Activated naive CD4-positive, alpha-beta T cell treated with anti-CD3 and anti-CD28 coated beads, Interleukin-2, amount 50 U/mL, for 72 hours (primary cell): ENCODE measurements at places on chromosomes 13 and 19. TPM values are rescaled to one million over a fixed set of nuclear protein-coding genes. Genes with fewer than 3 reads are reported as not detected.

DNA sequence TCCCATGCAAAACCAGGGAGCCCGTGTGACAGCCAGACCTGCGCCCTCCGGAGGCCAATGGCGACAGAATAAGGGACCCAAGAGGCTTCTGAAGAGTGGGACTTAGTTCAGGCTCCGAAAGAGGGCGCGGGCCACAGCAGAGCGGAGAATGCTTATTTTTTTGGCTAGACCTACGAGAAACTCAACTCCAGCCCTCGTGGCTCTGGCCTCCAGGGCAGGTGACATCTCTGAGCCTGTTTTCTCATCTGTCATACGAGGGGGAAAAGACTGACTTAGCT is 23.0 kb downstream of the DPP9 start:
- no peak for DNase-seq

- DNase-seq = no peak
Measured at GRCh38 chr13:32028711-32029110, 2.9 kb upstream of the FRY start.

DNA sequence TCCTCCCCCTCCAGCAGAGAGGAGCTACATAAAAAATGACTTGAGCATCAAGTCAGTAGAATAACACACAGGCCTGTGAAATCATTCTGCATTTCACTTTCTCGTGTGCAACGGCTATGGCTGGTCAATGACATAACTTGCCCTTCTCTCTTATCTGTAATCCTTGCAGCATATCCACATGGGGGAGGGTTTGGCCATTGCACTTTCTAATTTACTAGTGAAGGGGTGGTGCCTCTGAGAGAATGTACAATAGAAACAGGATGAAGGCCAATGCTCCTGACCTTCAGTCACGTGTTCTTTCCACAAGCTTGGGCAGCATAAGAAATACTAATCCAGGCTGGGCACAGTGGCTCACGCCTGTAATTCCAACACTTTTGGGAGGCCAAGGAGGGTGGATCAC is 641.0 kb upstream of the ARGLU1 start:
- no peak for DNase-seq

GRCh38 chr13:94228763-94229162 is 250.7 kb downstream of the DCT start:
- DNase-seq = no peak

DNA sequence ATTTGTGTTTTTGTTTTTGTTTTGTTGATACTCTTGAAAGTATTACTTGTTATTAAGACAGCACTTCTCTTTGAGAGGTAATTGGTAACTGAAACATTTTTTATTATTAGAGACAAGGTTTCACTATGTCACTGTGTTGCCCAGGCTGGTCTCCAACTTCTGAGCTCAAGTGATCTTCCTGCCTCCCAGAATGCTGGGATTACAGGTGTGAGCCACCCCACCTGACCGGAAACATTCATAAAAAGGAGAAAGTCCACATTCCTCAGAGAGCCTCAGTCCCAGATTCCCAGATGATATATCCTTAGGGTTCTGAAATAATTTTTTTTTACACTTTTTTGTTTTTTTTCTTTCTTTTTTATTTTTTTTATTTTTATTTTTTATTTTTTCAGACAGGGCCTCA is 2.7 kb downstream of the CARM1 start:
- DNase-seq = no peak

ANGPTL4 gene
- not detected for total RNA-seq

DNA sequence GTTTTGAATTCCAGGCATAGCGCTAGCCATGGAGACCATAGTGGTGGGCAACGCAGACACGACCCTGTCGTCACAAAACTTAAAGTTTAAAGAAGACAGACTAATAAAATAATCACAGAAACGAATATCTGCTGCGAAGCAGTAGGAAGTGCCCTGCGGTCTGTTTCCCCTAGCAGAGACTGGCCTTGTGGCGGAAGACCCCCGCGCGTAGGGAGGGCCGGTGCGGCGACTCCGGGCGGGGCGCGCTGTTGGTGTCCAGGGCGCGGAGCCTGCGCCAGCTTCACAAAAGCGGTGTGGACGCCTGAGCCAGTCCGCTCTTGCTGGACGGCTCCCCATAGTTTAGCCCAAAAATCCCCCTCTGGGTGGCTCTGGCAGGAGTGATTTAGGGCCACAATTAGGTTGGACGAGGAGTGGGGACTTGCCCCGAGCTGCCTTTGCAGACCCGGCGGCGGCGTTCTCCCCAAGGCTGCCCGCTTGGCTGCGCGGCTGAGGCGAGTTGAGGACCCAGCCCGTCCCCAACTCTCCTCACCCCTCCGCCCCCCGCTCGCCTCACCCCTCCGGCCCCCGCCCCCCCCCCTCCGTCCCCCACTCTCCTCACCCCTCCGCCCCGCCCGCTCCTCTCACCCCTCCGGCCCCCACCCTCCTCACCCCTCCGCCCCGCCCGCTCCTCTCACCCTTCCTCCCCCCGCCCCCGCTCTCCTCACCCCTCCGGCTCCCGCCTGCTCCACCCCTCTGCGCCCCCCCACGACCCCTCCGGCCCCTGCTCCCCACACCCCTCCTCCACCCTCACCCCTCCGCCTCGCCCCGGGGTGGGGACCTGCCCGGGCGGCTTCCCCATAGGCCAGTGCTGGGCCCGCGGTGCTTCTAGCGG is 14.2 kb upstream of the LATS2 start:
- DNase-seq = peak; percentile 57

DNA sequence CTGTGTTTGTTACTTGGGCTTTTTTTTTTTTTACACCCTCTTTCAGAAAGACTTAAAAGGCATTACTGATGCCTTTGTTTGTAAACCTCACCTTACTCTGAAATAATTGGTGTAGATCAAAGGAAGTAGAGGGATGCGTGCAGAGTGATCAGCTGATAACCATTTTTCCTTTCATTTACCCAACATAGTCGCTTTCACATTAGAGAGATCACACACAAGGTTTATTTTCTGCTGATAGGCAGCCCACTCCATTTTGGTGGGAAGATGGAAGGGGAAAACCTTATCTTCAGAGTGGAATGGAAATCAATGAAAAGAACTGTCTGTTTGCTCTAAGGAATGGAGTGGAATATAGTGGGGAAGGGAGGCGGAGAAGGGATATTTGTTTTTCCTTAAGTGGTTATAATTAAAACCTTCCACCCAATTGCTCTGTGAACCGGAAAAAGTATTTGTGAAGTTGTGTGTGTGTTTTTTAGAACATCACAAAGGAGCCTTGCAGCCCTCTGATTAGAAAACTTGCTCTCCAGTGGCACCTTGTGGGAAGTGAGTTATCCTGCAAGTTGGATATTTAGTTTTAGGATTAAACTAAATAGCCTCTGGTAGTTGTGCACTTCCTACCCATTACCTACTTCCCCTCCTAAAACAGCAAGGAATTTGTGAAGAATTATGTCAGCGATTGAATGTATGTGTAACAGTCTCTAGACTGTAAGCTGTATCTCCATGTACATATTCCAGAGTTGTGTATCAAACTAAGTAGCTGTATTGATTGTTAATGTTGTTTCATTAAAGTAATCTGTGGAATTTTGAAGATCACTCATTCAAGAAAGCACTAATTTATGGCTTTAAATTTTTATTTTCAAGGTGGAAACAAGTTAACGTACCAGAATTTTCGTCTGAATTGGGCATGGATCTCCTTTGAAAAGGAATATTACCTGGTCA is 76.8 kb downstream of the FREM2 start:
- DNase-seq = no peak

DNA sequence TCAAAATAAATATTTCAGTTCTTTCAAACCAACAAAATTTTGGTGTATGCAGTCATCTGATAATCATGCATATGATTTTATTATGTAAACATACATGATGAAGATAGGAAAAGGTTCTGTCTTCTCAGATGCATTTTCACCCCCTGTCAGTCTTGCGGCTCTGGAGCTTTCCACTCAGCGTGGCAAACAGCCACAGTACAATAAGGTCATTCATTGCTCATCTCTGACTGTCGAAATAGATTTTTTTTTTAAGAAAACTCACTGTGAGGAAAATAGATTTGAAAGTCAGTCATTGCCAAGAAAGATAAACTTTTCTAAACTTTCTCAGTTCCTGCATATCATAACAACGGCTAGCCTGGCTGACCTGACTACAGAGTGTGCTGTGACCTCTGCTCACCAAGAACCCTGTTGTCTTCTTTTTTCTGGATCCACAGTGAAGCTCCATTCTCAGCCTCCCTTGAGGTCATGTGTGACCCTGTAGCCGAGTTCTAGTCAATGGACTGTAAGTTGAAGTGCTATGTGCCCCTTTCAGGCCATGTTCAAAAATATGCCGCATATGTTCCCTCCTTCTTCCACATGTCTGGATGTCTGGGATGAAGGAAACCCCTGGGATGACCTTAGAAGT is 519.6 kb downstream of the KLF5 start:
- DNase-seq = no peak

ADAT3 gene
- 8.5 TPM for total RNA-seq

- DNase-seq = no peak
Measured at GRCh38 chr13:30125422-30126073, 181.8 kb downstream of the KATNAL1 start.

GRCh38 chr19:823565-824121 is 1.9 kb upstream of the PLPPR3 start:
- DNase-seq = no peak

- no peak for DNase-seq
Measured at GRCh38 chr19:49727217-49728030, 35.7 kb downstream of the TSKS start.

TMEM59L gene
- not detected for total RNA-seq

DNA sequence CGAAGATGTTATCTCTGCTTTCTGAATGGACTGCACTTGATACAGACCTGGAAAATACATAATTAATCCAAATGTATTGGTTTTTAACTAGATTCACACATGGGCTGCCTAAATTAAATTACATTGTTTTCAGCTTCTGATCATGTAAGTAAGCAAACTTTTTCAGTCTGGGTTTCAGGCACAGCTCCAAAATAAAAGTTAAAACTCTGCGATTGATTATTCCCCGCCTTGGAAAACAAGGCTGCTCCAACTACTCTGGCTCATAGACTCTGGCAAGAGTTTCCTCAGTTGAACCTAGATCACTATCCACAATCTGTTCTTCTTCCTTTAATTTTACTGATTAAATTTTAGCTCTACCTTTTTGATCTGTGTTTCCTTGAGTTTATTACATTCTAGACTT is 526.0 kb upstream of the SPRY2 start:
- no peak for DNase-seq

DNA sequence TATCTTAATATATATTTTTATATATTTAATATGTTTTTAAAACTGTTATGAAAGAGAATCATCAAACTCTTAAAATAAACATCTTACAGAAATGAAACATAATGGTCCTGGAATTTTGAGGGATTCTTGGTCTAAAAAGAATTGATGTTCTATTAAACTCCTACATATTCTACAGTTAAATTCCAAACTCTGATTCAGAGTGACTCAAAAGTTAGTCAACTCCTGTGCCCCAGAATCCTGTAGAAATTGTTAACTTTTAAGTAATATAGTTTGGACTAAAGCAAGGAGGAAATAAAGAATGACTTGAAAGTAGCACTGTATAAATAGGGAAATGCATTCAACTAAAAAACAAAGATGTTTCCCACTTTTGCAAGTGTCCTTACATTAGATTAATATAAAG is 47.7 kb downstream of the FNDC3A start:
- no peak for DNase-seq

- DNase-seq = no peak
Measured at GRCh38 chr19:950352-951066, 24.7 kb downstream of the ARID3A start.

DNA sequence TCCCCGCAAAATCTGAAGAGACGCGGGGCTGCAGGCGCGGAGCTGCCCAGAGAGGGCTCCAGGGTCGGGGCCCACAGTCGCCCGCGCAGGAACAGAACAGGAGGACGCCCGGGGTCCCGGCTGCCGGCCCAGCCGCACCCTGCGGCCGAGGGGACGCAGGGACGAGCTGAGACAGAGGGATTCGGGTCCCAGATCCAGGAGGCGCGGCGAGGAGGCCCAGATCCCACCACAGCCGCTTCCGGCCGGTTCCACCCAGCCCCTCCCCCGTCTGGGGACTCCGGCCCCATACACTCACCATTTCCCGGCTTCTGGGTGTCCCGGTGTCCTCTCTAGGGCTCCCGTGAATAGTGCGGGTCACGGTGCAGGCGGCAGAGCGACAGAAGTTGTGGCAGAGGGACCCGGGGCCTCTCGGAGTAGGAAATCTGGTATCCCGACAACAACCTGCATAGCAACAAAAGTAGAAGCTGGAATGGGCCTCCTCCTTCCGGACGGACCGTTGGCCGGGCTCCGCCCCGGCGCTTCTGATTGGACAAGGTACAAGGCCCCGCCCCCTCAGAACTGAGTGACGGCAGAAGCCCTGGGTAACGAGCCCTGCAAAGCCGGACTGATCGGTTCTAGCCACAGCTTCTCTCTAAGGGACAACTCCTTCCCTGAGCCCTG is at the start of gene ZNF20:
Gene ZNF20 (minus strand): TSS at position 466 of the 660 bp plus-strand sequence. CDS start 168 bp downstream, at position 298.
- peak; percentile 92 for DNase-seq

DNA sequence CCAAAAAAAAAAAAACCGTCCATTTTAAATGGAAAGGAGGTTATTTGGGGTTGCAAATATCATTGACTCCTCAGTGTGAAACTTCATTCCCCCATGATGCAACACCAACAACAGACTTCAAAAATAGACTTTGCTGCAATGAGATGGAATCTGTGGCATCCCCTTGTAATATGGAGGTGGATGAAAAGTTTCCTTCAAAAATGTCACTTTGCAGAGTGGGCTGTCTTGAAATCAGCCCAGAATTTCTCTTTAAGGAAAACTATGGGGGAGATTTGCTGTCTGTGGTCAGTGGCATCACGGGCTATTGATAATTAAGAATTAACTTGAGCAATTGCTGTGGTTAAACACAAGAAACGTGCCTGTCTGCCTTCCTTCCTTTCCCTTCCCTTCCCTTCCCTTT is 1.5 kb downstream of the GPR18 start:
- DNase-seq = no peak

- DNase-seq = no peak
Measured at GRCh38 chr19:46413262-46414031, at the start of gene CCDC8. Gene CCDC8, minus strand, starts transcription at chr19:46413564. Its CDS starts 754 bp downstream, at chr19:46412810.

IZUMO2 gene
- total RNA-seq = not detected

DNA sequence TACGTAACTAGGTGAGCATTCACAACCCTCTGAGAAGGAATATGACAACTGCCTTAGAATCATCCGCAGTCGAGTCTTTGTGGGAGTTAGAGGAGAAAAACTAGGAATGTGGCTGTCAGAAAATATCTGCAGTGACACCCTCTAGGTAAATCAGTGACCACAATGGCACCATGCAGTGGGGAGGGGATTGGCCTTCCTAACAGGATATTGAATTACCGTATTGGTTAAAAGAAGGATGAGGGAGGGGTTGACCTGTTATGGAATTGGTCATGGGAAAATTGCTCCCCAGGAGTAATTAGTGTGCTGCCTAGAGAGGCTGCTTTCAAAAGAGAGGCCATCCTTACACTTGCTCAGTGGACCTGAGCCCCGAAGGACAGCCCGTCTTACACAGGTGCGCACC is 205.6 kb upstream of the SOX1 start:
- no peak for DNase-seq

DNA sequence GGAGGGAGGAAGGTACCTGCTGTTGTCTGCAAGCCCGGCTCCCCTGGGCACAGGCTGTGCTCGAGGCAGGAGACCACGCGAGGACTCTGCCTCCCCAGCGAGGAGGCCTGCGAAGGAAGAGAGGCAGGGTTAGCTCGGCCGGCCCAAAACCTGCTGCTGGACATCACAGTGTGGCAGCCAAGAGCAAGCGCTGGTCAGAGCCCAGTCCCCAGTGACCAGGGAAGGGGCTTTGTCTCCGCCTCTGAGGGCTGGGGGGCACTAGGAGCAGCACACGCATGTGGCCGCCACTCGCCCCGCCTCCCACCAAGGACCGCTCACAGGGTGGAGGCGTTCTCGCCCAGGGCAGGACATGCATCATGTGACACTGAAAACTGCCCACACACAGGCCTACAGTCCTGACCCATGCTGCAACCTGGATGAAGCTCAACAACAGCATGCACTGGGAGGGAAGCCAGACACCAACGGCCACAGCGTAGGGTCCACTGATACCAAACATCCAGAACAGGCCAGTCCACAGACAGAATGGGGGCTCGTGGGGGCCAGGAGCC is 8.5 kb downstream of the MIER2 start:
- peak; percentile 39 for DNase-seq

RCBTB2 gene
- 1.7 TPM for total RNA-seq
